ENCODE measurements at places on chromosomes 11 and 22.
A peak's percentile ranks its signal among the peaks of the same experiment; 100 is the strongest.

DNA sequence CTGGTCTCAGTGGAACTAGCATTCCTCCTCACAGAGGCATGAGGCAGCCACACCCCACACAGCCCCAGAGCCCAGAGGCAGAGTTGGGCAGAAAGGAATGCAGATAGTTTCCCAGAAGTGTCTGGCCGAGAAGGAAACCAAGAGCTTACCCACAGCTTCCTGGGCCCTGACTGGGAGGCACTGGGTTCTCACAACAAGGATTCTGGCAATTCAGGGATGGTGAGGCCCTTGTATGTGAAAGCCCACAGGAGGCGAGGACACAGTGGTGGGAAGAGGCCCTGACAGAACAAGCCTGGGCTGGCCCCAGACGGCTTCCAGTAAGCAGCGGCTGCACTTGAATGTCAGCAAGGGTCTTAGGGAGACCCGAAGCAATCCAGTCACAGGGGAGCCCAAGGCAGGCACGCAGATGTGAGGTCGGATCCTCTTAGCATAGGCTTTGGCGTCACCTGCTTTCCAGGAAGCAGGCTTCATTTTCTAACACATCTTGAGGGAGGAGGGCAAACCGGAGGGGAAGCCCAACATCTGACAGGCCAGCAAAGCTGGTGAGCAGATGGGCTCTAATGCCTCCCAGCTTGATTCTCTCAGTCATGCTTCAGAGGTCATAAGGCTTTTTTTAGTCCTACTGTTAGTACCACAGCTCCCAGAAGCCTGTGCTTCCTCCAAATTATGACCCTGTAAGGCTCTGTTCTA is 78.3 kb upstream of the AKIP1 start:
- DNase-seq, result peak; percentile 41

DNA sequence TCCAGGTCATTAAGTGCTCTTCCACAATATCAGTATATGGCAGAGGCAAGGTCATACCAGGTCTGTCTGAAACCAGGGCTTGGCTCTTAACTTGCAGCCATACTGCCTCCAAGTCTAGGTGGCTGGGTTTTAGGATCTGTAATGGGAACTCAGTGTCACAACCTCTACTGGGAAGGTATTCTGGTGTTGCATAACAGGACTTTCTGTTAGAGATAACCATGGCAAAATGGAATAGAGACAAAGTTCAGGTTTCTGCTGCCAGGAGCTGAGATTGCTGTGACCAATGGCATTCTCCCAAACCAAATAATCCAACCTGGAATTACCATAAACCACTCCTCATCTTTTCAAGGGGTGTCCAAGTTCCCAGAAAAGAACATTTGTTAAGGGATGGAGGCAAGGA is 6.8 kb upstream of the SAA1 start:
- DNase-seq, result no peak

DNA sequence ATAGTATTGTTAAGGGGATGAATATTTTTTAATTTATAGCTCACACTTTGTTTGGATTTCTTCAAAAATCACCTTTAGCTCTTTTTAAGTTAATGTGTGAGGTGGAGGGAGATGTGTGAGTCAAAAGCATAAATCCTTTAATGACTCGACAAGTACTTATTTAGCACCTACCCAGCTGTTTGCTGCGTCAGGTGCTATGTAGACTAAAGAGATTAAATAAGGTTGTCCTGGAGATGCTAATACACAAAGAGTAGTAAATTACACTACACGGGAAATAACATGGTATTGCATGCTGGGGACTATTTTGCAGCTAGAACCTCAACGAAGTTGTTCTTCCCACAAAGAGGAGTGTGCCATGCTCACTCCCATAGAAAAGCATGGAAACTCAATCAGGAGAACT is 583.3 kb upstream of the TENM4 start:
- no peak for DNase-seq

- DNase-seq, result peak; percentile 71
Measured at GRCh38 chr11:121741351-121741760, 288.6 kb upstream of the SORL1-AS1 start.

DNA sequence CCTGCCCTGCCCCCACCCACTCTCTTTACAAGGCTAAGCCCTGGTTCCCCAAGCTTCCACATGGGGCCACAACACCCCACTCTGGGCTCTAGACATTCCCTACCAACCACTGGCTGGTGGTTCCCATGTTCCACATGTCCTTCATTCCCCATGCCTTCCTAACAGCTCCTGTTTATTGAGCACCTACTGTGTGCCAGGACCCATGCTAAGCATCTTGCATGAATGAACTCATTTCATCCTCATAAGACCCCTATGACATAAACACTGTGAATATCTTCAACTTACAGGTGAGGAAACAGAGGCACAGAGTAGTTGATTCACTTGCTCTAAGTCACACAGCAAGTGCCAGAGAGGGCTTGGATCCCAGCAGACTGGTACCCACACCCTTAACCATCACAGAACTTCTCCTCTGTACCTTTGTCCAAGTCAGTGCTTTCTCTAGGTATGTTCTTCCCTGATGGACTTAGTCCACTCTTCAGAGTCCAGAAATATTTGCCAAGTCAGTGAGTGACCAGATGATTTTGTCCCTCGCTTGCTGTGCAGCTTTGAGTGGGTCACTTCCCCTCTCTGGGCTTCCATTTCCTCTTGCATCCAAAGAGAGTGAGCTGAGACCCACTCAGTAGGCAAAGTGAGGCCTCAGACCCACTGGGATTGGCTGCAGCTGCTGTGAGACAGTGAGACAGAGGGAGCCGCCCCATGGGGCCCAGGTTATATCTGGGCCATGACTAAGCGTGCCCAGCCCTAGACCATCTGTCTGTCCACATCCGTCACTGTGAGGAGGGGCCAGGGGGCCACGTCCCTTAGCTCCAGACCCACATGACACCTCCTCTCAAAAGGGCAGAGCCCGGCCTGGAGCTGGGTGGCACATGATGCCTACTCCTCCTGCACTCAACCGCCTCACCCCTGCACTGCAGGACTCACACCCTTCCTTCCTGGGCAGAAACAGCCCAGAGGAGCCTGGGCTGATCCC is 132.4 kb downstream of the MN1 start:
- peak; percentile 42 for DNase-seq

GRCh38 chr11:100515087-100515486 is 172.0 kb upstream of the ARHGAP42 start:
- DNase-seq, result no peak

DNA sequence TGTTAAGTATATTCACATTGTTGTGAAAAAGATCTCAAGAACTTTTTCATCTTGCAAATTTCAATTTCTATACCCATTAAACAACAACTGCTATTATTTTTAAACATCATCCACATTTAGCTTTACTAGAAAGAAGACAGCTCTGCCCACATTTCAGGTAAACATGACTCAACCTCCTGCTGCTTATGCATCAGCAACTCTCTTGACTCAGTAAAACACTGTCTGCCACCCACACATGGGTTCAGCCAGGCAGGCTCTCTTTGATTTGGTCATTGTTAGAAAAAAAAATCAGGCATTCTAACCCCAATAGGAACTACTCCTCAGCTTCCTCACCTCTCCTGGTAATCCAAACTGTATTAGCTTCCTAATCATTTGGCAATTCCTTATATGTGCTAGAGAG is 5.1 kb upstream of the ENDOD1 start:
- no peak for DNase-seq

GRCh38 chr22:31752096-31752847 is 1.5 kb upstream of the DEPDC5 start:
- DNase-seq, result peak; percentile 8

GRCh38 chr11:23497040-23497439 is 636.8 kb upstream of the CCDC179 start:
- no peak for DNase-seq

GRCh38 chr11:77066229-77067042 is at the start of gene CAPN5:
Gene CAPN5, plus strand, starts transcription at chr11:77066971. Its CDS starts 17,916 bp downstream, at chr11:77084887.
- peak; percentile 98 for DNase-seq

- DNase-seq, result no peak
Measured at GRCh38 chr22:46262449-46263215, 511 bp downstream of the PKDREJ start.

- DNase-seq, result no peak
Measured at GRCh38 chr22:43901976-43902643, 10.3 kb upstream of the PNPLA5 start.

DNA sequence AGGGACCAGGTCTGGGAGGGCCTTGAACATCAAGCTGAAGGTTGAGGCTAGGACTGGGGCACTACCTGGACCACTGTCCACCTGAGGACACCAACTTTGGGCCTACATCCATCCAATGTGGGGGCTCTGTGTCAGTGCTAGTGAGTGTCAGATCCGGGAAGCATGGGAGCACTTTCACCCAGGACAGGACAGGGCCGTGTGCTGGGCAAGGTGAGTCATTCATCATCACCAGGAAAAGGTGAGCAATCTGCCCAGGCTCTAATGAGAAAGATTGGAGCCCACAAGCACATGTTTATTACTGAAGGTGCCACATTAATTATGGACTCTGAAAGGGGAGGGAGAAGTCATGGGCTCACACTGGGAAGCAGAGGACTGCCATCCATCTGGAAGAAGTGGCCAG is 39.7 kb upstream of the DRD2 start:
- DNase-seq, result no peak

Data from BE2C (cell line).